ENCODE measurements at places on chromosomes 7 and 10. TPM values are rescaled to one million over a fixed set of nuclear protein-coding genes. Genes with fewer than 3 reads are reported as not detected.

The IGFBP1 gene
- total RNA-seq: 1.9 TPM

DNA sequence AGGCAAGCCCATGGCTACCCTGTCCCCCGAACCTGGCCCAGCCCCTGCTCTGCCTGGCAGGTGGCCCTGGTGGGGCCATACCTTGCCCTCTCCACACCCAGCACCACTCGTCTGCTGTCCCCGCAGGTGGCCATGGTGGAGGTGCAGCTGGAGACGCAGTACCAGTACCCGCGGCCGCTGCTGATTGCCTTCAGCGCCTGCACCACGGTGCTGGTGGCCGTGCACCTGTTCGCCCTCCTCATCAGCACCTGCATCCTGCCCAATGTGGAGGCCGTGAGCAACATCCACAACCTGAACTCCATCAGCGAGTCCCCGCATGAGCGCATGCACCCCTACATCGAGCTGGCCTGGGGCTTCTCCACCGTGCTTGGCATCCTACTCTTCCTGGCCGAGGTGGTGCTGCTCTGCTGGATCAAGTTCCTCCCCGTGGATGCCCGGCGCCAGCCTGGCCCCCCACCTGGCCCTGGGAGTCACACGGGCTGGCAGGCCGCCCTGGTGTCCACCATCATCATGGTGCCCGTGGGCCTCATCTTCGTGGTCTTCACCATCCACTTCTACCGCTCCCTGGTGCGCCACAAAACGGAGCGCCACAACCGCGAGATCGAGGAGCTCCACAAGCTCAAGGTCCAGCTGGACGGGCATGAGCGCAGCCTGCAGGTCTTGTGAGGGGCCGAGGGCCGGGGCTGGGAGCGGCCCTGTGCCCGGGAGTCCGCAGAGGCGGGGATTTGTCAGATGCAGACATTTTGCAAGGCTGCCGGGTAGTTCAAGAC is 13.2 kb downstream of the ORAI2 start:
- no peak for DNase-seq

GRCh38 chr10:30349967-30350735 is 1.1 kb upstream of the MTPAP start:
- no peak for DNase-seq

GRCh38 chr7:33425395-33425794 is 296.0 kb downstream of the BBS9 start:
- no peak for DNase-seq

The ANKRD2 gene
- 0.48 TPM for total RNA-seq

DNA sequence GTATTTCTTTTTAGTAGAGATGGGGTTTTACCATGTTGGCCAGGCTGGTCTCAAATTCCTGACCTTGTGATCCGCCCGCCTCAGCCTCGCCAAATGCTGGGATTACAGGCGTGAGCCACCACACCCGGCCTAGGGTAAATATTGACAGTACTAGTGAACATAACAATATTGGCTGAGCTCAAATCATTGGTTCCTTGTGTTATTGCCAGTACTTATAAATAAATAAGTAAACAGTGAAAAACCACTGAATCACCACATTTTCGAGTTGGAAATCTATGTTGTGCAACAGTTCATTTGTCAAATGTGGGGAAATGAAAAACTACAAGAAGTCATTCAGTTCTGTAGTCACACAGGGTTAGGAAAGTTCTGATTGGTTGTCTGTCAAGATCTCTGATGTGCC is 15.8 kb downstream of the RPP30 start:
- no peak for DNase-seq

GRCh38 chr10:132065491-132066105 is at the start of gene JAKMIP3:
Gene JAKMIP3, plus strand, starts transcription at chr10:132065946. Its CDS starts 38,863 bp downstream, at chr10:132104809.
- peak; percentile 68 for DNase-seq

The TMEM248 gene
- 70.2 TPM for total RNA-seq

The CEP55 gene
- total RNA-seq: 13.8 TPM

The ETV1 gene
- total RNA-seq: 1.5 TPM
